Foreskin melanocyte (primary cell): ENCODE measurements at places on chromosomes 2 and 18.

DNA sequence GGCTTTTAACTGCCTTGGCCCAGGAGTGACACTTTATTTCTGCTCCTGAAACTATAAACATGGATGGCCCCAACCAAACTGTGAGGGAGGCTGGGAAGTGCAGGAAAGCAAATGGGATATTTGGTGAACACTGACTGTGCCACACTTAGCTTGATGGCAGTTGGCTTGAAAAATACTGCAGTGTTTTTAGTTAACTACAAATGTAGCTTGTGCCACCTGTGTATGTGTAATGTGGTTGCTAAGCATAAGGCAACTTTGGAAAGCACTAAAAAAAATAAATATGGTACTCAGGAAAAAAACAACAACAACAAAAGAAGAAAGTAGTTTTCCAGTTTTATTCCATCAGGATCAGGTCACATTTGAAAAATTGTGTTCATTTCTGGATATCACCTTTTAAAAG lies 73.8 kb downstream of the CD28 start:
- no peak for DNase-seq

GRCh38 chr2:59032499-59032898 lies 791.4 kb upstream of the FANCL start:
- DNase-seq, result no peak

- peak; percentile 85 for DNase-seq
Observed at GRCh38 chr2:44479127-44479887, 117.6 kb downstream of the CAMKMT start.

DNA sequence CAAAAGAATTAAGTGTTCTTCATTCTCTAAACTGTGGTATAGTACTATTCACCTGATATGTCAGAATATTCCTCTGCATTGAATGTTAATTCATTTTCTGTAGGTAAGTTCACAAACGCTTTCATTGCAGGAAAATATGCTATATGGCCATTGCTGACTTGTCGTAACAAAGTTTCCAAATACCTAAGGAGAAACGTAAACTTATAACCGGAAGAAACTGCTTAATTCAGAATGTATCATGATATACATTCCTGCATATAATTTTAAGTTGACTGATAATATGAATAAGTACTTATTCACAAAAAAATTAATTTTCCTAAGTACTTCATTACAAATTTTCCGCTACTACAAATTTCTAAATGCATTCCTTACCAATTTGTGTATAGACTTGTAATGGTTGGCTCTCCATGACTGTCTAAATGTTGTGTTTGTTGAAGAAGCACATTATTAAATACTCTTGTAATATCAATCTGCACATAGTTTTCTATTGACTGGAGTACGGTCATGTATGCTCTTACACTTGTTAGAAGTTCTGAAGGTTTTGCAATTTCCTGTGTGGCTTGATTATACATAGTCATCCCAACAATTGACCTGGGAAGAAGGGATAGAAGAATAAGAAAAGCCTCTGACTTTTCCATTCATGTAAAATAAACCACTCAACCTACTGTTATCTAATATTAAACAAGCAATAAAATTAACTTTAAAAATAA lies 85.4 kb downstream of the NCKAP1 start:
- DNase-seq, result no peak

GRCh38 chr2:231820786-231821303 lies 34.6 kb downstream of the COPS7B start:
- DNase-seq, result no peak

DNA sequence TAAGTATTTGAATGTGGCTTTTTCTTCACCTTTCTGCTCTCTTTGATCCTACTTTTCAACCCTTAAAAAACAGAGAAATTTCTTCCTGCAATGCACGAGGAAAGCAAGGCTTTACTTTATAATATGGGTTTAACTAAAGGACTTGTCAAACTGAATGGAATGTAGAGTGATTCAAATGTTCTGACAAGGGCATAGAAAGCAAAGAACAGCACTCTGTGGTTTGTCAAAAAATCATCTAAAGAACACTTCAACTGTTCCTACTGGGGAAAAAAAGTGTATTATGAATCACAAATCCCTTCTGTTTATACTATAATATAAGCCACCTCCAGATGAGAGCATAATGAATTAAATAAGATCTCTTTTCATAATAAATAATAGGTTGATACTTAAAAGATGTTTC lies 45.0 kb upstream of the RIT2 start:
- no peak for DNase-seq

- no peak for DNase-seq
Observed at GRCh38 chr2:235026649-235027557, 75.1 kb downstream of the SH3BP4 start.

- DNase-seq, result no peak
Observed at GRCh38 chr18:48835119-48835518, 115.6 kb downstream of the SMAD7 start.

DNA sequence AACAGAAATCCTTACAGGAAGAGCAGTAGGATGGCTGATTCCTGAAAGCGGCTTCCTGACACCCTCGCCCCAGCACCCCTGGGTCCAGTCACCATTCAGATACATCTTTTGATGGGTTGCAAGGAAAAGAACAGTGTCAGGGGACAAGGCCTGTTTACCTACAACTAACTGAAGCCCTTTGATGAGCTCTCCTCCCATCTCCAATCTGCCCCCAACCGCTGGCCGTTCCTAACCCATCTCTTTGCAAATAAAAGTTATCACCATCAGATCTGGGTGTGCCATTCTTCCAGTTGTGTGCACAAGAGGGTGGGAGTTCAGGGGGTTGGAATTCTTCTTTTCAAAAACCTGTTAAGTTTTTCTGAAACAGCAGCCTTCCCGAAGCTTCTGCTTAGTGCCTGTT lies 48.9 kb downstream of the ARL4C start:
- DNase-seq, result no peak

DNA sequence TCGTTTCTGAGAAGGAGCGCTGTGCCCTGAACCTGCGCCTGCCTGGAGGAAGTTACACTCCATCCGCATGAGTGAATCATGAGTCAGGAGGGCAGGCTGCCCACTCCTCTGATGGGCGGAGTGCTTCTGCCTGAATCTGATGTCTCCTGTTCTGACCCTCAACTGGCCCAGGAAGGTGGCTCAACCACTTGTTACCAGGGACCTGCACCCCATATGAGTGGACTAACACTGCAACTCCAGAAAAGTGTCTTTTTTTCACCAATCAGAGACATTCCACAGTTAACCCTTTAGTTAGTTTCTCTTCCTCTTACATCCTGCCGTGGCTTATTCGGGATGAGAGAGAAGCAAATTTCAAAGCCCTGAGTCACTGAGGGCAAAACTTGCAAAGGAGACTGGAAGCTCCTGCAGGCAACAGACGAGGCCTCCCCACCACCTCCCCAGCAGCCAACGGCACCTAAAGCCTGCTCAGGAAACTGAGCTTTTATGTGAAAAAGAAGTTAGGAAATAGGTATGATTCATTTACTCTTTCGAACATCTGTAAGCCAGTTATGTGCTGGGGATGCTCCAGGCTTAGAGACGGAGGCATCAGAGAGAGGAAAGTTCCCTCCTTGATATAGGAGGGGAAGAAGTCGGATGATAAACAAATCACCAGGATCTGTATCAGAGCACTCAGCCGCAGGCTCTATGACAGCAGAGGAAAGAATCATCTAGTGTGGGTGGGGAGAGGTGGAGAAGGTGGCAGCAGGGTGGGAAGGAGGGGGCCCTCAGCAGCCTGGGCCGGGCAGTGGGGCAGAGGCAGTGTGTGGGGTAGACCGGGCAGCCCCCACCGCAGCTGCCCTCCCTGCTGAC lies 30.9 kb downstream of the MBP start:
- DNase-seq, result peak; percentile 82

DNA sequence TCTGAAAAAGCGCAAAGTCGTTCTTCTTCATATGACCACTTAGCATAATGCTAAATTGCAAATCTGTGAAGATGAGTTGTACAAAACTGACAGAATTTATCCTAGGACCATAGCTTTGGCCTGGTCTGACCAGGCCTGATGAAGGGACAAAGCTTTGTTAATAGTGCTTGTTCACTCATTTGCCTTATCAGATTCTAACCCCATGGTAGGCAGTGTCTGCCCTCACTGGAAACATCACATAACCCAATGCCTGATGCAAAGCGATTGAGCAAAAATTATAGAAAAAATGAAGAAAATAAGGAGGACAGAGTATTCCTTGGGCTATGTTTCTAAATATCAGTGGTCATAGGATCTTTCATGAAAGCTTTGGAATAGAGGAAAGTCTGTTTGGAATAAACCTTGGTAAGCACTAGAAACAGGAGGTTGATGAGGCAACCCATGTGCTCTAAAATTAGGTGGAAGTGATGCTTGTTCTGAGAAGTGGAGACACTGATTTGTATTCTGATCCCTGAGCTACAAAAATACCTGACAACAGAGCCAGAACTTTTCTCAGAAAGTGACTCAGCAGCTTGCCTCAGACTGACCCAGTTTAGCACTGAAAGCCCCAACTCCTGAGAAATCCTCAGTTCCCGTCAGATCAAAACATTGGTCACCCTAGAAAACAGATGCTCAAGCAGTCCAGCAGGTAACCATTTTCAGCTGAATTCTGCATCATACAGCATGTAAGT lies 131.4 kb upstream of the MAPRE2 start:
- no peak for DNase-seq

DNA sequence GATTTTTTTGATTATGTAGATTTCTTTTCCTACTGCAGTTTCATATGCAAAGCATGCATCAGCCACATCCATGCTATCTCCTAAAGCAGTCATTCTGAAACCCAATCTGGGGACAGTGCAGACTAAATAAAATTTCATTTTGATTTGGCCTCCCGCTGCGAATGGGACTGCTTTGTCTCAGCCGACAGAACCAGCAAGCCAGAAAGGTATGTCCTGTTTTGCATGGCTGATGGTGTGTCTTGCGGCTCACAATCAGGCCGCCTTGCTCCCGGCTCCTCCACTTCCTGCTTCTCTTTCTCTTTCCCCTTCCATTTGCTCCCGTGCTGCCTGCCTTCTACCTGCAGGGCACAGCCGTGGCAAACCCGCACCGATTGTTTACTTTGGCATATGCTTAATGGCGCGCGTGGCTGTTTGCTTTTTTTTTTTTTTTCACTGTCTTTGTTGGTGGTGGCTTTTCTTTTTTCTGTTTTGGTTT lies 419.6 kb upstream of the POU3F3 start:
- no peak for DNase-seq

GRCh38 chr2:26246818-26247217 lies 2.1 kb downstream of the HADHB start:
- DNase-seq, result peak; percentile 12

- no peak for DNase-seq
Observed at GRCh38 chr2:98308532-98308931, 37.7 kb upstream of the CNGA3 start.
